ENCODE measurements at places on chromosomes 6 and 20.

- DNase-seq = no peak
Observed at GRCh38 chr20:32510120-32510600, 75.0 kb downstream of the NOL4L start.

DNA sequence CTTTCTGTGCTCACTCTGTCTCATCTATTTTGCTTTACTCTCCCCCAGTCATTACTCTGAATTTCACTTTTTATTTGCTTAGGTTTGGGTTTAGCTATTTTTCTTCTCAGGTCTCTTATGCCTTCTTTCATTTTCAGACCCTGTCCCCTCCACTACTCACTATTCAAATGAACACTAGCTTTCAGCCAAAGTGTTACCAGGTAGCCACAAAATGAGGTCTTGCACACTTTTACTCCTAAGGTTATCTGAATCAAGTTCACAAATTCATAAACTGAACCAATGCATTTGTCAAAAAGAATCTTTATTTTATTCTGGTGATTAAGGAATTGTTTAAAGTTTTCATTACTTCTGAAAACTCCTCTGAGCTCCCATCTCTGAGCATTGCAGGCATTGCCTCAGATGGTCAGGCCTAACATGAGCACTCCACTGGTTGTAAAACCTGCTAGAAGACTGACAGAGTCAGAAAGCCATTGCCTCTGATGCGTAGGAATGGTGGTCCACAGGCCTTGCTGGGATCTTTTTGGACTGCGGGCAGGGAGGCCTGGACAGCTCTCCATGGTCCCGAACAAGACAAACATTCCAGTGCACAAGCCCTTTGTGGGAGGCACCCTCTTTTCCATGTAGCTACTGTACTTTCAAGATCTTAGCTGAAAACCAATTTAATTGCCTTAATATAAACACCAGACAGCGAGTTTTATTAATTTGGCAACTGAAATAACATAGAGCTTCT is 48.5 kb downstream of the FYN start:
- DNase-seq = no peak

GRCh38 chr6:75419416-75419815 is 74.2 kb downstream of the FILIP1 start:
- DNase-seq = no peak

DNA sequence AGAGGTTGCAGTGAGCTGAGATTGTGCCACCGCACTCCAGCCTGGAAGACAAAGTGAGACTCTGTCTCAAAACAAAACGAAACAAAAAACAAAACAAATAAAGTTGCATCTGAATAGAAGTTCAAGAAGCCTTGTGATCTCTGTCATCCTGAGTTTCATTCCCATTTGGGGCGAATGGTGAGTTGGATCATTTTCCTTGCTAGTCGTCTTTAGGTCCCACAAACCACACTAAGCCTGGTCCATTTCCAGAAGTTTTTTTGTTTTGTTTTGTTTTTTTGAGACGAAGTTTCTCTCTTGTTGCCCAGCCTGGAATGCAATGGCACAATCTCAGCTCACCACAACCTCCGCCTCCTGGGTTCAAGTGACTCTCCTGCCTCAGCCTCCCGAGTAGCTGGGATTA is 33.8 kb downstream of the ZNF217 start:
- peak; percentile 84 for DNase-seq

DNA sequence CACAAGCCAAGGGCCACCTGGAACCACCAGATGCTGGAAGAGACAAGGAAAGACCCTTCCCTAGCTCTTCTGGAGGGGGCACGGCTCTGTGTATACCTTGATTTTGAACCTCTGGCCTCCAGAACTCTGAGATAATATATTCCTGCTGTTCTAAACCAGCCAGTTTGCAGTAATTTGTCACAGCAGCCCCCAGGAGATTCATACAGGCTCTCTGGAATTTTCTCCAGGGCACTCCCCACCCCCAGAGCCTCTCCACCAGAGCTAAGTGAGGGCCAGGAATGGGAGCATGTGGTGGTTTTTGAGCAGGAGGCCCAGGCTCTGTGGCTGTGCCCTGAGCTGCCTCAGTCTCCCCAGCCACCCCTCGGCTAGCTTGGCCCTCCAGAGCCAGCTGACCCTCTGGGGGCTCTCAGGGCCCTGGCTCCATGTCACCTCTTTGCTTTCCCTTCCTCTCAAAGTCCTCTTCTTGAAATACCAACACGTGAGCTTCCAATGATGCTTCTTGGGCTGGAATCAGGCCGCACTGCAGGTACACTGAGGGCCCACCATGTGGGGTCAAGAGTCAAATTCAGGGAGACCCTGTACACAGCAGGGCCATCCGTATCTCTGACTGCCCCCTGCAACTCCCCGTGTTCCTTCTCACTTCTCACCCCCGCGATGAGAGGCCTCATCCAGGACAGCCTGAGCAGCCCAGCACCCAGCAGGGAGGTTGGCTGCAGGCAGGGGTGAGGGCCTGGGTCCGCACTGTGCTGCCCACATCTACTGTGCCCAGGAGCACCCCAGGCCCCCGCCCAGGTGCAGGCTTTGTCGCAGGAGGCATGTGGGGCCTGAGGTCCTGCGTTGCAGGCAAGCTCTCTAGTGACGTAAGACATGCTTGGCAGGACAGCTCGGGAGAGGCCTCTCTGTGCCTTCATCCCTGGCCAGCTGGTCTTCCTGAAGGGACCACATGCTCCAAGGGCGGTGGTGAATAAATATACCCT is 155.5 kb downstream of the ANKRD60 start:
- no peak for DNase-seq

- DNase-seq = no peak
Observed at GRCh38 chr6:78925317-78925716, 58.0 kb downstream of the IRAK1BP1 start.
